ENCODE measurements at places on chromosomes 16 and 17. TPM values are rescaled to one million over a fixed set of nuclear protein-coding genes. Genes with fewer than 3 reads are reported as not detected.

- DNase-seq = no peak
Observed at GRCh38 chr17:40560592-40561293, 4.5 kb downstream of the CCR7 start.

OTOA gene
- polyA plus RNA-seq = 0.13 TPM

DNA sequence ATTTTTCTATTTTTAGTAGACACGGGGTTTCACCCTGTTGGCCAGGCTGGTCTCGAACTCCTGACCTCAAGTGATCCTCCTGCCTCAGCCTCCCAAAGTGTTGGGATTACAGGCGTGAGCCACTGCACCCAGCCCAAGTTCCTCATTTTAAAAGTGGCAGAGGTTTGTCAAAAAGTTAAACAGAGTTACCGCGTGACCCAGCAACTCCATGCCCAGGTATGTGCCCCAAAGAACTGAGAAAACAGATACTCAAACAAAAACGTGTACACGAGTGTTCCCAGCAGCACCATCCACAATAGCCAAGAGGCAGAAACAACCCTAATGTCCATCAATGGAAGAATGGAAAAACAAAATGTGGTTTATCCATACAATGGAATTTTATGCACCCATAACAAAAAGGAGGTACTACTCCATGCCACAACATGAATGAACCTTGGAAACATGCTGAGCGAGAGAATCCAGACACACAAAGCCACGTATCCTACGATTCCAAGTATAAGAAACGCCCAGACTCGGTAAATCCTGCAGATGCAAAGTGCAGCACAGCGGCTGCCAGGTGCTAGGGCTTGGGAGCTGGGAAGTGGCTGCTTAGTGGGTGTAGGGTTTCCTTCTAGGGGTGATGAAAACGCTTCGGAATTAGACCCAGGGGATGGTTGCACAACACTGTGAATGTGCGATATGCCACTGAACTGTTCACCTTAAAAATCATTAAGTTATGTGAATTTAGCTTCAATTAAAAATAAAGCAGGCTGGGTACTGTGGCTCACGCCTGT lies 24.8 kb downstream of the ADCY9 start:
- DNase-seq = no peak

CBX1 gene
- 63.6 TPM for polyA plus RNA-seq

WNT9B gene
- not detected for polyA plus RNA-seq

- DNase-seq = no peak
Observed at GRCh38 chr17:21170809-21171208, 43.2 kb downstream of the TMEM11 start.

- no peak for DNase-seq
Observed at GRCh38 chr17:74631468-74632450, 8.2 kb upstream of the CD300E start.

GRCh38 chr17:63809970-63810369 lies 17.3 kb upstream of the PSMC5 start:
- no peak for DNase-seq

GLP2R gene
- 6.4 TPM for polyA plus RNA-seq

DNA sequence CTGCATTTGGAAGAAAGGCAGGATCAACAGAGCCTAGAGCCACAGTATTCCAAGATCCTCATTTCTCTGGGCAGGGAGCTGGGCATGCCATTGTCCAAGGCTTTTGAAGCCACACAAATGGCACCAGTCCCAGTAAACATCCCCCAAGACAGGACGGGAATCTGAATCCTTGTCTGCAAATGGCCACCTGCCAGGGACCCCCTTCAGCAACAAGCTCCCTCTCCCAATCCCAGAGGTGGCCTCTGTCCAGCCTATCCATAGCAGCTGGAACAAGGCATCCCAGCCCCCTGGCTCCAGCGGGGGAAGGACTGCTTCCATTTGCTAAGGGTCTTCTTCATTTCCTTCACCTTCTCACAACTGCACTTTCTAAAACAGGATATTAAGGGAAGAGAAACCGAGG lies 204.4 kb downstream of the C16orf78 start:
- no peak for DNase-seq

DNA sequence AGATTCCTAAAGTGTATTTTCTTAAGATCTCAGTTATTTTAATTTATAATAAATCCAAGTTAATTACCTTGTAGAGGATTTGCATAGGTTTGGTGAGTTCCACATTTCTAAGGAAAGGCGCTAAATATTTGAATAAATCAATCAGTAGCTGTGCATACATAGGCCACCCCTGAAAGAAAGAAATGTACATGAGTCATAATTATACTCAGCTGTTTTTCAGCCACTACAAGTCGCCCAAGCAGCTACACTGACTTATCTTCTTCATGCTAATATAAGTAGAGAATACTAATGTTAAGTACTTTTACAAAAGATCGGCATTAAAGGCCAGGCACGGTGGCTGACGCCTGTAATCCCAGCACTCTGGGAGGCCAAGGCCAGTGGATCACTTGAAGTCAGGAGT lies 14.9 kb downstream of the SETD6 start:
- no peak for DNase-seq

DNA sequence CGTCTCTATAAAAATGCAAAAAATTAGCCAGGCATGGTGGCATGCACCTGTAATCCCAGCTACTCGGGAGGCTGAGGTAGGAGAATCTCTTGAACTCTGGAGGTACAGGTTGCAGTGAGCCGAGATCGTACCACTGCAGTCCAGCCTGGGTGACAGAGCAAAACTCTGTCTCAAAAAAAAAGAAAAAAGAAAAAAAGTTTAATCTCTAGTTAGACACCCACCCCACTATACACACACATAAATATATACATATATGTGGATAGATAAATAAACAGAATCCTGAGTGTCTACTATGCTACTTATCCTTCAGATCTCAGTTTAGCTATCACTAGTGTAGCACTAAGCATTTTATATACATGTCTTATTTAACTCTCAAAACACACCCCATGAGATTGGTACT lies 18.7 kb downstream of the ITGAL start:
- no peak for DNase-seq

DNA sequence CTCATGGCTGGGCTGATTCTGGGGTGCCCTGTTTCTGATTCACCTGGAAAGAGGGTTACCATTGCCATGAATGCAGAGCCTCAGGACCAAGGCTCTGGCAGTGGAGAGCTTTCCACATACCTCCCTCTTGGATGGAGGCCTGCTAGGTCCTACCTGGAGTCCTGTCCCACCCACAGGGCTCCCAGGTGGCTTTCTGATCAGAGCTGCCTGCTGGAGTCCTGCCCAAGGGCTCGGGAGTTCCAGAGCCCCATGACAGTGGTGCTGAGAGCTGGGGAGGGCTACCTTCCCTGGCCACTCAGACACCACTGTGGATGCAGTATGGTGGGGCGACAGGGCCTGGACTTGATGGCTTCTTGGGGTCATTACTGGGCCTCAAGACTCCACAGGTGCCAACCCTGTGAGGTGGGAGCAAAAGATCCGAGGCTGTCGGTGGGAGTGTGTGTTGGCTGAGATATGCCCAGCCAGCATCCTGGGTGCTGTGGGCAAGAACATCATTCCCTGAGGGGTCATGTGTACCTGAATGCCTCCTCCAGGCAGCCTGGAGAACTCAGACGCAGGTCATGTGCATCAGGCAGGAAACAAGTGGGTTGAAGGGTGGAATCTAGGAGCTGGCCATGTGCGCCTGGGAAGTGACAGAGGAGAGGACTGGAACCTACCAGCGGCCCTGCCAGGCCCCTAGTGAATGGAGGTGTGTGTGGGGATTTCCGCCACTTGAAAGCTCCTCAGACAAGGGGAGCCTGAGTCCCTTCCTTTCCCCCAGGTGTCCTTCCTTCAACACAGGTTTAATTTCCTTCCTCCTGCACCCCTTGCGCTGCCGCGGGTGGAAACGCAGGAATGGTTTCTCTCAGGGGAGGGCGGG lies 2.3 kb upstream of the WNT3 start:
- DNase-seq = no peak

DNA sequence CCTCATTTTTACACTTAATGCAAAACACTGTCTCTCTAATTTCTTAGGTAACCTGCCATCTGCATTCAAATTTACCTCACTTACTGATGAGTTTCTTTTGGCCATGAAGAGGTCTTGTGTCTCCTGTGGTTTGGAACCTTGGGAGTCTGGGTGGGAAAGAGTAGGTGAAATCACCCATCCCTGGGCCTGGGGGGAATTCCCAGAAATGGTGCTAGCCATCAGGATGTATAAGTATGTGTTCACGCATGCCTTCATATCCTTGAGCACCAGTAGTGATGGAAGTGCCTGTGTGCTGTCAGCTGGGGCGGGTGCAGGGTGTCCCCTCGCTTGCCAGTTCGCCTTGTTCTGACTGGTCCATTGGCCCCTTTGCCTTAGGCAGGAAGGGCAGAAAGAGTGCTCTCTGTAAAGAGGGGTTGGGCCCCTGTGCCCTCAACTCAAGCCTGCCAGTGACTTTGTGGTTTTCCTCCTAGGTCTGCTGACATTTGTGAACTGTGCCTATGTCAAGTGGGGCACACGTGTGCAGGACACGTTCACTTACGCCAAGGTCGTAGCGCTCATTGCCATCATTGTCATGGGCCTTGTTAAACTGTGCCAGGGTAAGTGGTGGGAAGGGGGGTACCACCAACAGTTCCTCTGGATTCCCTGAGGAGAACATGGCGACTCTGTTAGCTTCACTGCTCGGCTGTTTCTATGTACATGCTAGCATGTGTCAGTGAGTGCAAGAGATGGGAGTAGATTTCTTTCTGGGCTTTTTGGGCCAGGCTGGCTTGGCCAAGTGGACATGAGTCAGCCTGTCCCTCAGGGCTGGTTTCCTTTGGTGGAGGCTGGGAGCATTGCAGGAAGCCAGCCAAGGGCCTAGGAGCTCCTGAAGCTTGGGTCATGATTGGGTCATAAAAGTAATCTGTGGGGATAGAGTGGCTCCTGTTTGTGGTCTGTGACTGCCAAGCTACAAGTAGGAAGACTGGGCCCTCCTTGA lies 23.2 kb downstream of the SLC7A6OS start:
- DNase-seq = no peak

DNA sequence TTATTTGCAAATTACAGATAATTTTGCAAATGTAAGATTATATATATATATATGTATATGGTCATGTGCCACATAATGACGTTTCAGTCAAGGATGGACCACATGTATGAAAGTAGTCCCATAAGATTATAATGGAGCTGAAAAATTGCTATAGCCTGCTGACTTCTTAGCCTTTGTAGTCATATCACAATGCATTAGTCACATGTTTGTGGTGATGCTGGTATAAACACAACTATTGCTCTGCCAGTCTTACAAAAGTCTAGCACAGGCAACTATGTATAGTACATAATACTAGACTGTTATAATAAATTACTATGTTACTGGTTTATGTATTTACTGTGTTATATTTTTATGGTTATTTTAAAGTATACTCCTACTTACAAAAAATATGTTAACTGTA lies 444.3 kb downstream of the KCNJ2 start:
- no peak for DNase-seq

- DNase-seq = no peak
Observed at GRCh38 chr17:2986925-2987324, 76.5 kb downstream of the OR1D5 start.

GRCh38 chr16:86138121-86139085 lies 239.4 kb downstream of the IRF8 start:
- DNase-seq = no peak

- no peak for DNase-seq
Observed at GRCh38 chr16:26194526-26194925, 502.8 kb downstream of the HS3ST4 start.

KRT33A gene
- not detected for polyA plus RNA-seq

GRCh38 chr17:29048440-29049368 lies 5.8 kb downstream of the PIPOX start:
- peak; percentile 15 for DNase-seq

DNA sequence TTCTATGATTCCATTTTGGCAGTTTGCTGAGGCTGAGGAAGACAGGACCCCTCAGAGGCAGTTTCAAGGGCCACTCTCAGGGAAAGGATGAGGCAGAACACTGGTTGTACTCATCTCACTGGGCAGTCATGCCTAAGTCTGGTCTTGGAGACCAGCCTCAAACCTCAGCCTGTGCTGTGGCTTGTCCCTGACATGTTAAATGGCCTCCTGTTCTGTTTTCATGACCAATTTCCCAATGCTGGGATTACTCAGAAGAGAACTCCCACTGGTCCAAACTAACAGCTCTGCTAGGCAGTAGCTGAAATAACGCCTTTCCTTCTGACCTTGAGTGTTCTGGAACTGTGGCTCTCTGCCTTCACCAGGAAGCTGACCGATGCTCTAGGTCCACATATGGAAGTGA lies 8.4 kb upstream of the SPDYE4 start:
- no peak for DNase-seq

DNA sequence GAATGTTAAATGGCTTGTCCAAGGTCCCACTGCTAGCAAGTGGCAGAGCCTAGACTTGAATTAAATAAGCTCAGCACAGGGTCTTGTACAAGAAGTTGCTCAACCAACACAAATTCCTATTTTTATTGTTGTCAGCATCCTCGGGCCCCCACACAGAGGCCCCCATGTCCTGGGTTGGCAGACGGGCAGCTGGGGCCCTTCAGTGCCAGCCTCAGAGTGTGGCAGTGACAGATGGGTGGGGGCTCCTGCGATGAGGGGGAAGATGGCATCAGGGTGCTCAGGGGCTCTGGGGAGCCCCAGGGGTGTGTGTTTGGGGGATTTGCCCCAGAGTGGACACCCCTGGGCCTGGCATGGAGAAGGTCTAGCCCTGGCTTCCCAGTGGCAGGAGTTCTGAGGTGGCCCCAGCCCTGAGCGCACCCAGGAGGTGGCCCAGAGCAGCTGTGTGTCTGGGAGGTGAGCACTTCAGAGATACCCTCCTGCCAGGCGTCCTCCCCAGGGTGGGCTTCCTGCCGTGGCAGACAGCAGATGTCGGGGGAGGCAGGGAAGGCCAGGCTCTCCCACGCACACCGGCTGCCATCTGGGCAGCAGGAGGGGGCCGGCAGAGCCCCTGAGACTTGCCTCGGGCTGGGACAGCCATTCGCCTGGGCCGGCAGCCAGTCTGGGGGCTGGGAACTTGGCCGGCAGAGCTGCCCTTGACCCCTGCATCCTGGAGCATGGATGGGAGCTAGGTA lies 150.8 kb downstream of the C16orf78 start:
- DNase-seq = no peak

MYH2 gene
- polyA plus RNA-seq = 0.03 TPM

ADAM11 gene
- 1.2 TPM for polyA plus RNA-seq

DNA sequence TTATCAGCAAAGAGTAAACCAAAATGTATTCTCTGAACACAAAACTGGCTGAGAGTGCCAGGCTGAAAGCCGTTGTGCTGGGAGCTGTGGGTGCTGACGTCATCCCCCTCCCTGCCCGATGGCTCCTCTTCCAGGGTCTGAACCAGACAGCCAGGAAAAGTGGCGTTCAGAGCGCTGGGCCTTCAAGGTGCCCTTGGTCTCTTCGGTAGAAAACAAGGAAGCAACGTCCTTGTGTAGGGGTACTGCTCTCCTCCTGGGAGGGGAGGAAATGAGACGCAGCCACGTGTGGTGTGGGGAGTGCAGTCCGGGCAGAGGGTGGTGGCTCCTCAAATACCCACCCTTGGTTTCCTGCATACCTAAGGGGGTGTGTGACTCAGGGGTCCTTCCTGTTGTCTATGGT lies 394.7 kb downstream of the SEC14L1 start:
- no peak for DNase-seq

GRCh38 chr17:82205720-82206508 lies 6.7 kb downstream of the CCDC57 start:
- DNase-seq = peak; percentile 91

IL34 gene
- 16.9 TPM for polyA plus RNA-seq

KRT36 gene
- 0.03 TPM for polyA plus RNA-seq

HLF gene
- 1.6 TPM for polyA plus RNA-seq

Data from large intestine (tissue), 12 donors.